ENCODE measurements at places on chromosomes 2 and 18.
A peak's percentile ranks its signal among the peaks of the same experiment; 100 is the strongest.

- DNase-seq, result no peak
Measured at GRCh38 chr2:10407432-10407831, 40.7 kb downstream of the ODC1 start.

- no peak for DNase-seq
Measured at GRCh38 chr2:208189810-208190503, at the start of gene C2orf80. C2orf80 (minus strand) TSS chr2:208190030; CDS start chr2:208186986, 3,044 bp downstream.

DNA sequence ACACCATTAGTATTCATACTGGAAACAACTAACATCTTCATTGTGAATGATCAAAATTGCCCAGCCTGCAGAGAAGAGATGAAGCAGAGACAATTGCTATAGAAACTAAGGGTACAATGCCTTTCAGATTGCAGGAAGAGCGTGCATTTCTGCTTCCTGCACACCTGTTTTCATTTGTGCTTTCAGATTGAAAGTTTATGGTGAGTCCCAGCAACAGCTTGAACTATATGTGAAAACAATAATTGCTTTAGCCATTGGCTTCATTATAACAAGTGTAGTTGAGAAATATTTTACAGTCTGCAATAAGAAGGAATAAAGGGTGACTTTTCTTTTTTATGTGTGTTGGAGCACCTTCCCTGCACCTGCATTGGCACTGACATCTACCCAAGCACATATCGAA lies 136.3 kb downstream of the CD8B2 start:
- DNase-seq, result no peak

DNA sequence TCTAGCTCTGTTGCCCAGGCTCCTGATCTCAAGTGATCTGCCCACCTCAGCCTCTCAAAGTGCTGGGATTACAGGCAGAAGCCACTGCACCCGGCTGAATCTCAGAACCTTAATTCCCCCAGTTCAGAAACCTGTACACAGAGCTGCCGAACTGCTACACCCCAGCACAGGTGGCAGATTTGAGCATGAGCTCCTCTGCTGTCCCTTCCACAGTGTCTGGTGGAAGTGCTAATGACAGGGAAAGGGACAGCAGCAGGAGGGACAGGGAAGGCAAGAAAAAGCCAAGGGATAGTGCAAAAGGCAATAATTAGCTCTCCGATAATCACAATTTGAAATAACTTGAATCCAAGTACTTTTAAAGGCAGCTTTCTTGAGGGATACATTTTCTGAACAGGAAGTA lies 211.4 kb upstream of the ZNF521 start:
- DNase-seq, result no peak

GRCh38 chr2:224347176-224348051 lies 54.5 kb downstream of the FAM124B start:
- peak; percentile 3 for DNase-seq

- no peak for DNase-seq
Measured at GRCh38 chr18:79348066-79348465, 47.7 kb upstream of the NFATC1 start.

- no peak for DNase-seq
Measured at GRCh38 chr2:157318884-157319283, 6.7 kb downstream of the ERMN start.

- peak; percentile 53 for DNase-seq
Measured at GRCh38 chr18:23523429-23524212, 20.3 kb downstream of the RMC1 start.

- no peak for DNase-seq
Measured at GRCh38 chr2:20231598-20232026, 6.7 kb upstream of the SDC1 start.

Measured in fibroblast of skin of left biceps (primary cell).